Fibroblast of skin of right biceps (primary cell): ENCODE measurements at places on chromosomes 1 and 21.

DNA sequence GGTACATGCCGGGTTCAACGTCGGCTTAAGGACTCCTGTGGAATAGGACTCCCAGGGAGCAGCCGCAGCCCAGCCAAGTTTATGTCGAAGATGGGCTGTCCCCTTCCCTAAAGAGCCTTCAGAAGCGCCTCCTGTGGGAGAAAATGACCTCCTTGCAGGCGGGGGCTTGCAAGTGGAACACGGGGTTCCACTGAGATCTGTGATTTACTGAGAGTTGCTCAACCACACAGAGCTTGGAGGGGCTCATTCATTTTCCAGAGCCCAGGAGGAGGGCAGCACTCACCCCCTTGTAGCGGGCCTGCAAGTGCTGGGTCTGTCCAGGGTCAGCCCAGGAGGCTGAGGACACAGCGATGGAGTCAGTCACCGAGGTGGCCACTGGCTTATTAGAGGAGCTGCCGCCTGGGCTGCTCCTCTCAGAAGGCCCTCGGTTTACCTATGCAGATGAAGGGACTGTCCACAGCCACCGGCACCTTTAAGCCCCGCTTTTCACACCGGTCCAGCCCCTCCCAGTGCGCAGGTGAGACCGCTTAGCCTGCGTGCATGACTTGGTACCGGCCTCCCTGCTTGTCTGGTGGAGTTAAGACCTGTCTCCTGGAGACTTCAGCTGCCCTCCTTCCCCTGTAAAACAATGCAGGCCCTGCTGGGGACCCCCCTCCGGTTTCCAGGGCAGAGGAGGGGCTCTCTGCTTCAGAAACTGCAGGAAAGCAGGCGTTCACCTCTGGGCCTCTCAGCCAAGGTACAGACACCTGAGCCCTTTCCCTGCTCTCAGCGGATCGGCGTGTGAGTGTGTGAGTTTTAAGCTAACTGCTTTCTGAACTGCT lies 57.5 kb downstream of the ATP5PO start:
- DNase-seq, result no peak

GRCh38 chr1:114390960-114391359 lies 120.0 kb downstream of the TRIM33 start:
- no peak for DNase-seq

DNA sequence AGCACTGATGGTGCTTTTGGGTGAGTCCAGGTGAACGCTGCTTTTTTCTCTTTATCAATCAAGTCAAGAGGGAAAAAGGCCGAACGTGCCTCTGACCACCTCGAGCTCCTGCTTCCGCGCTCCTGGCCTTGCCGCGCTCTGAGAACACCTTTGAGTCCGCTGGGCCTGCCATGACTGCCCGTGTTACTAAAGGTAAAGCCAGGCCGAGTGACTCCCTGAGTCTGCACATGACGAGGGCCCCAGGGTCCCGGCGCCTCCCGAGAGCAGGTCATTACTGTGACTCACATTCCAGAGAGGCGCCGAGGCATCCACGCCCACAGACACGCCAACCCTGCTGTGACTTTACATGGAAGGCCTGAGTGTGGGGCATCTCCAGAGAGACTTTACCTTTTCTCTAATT lies 11.1 kb downstream of the POFUT2 start:
- DNase-seq, result no peak

DNA sequence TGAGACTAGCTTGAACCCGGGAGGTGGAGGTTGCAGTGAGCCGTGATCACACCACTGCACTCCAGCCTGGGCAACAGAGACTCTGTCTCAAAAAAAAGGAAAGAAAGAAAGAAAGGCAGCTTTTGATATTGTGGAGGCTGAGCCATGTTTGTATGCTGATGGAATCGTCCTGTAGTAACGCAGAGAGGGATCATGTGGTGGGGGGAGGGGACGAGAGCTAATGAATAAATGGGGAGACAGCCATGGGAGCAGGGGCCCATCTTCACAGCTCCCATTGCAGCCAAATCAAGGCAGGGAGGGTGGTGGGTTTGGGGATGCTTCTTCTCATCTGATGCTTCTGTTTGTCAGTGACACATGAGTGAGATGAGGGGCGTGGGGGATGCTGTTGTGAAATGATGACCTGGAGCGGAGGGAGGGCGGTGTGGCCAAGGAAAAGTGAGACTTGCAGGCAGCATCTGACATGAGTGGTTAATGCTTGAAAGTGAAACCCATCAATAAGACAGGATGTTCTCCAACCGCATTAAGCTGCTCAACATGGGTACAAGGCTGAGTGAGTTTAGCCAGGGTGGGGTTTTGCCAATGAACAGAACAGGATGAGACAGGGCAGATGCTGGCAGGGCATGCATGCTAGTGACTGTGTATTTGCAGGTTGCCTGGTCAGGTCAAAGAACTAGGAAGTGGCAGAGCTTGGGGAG lies 16.7 kb downstream of the SPATA21 start:
- DNase-seq, result no peak

- DNase-seq, result no peak
Observed at GRCh38 chr1:203304391-203304918, 864 bp upstream of the BTG2 start.

GRCh38 chr1:60367532-60367931 lies 294.0 kb upstream of the C1orf87 start:
- DNase-seq, result no peak

DNA sequence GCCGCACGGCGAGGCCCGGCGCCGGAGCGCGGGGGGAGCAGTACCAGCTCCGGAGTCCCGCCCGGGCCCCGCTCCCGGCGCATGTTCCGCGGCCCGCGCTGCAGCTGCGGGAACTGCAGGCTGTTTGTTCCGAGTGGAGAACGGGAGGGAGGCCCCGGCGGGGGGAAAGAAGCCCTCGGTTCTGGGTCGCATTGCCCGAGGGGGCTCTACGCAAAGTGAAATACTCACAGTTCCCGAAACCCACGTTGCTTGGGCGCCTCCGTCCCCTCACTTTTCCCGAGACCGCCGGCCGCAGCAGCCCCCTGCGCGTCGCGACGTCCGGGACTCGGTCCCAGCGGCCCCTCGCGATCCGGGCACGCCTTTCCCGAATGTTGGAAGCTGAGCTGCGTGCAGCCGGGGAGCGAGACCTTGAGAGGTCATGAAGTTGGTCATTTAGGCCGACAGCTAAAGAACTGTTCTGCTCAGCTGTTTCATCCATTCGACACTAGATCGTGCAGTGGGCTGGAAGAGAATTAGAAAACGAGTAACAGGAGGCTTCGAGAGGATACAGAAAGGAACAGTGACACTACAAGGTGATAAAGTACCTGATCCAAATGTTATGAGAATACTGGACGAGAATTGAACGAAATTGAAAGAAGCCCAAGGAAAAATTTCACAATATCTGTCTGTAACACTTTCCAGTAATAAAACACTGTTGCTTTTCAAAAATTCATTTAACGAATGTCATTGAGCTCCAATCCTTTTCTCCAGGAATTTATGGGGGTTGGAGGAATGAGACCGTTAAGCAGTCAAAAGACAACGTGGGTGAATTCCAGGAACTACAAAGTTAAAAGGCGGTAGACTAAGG lies 657 bp upstream of the LIN9 start:
- peak; percentile 22 for DNase-seq

GRCh38 chr1:160308451-160309184 lies 23.7 kb upstream of the PEX19 start:
- no peak for DNase-seq

DNA sequence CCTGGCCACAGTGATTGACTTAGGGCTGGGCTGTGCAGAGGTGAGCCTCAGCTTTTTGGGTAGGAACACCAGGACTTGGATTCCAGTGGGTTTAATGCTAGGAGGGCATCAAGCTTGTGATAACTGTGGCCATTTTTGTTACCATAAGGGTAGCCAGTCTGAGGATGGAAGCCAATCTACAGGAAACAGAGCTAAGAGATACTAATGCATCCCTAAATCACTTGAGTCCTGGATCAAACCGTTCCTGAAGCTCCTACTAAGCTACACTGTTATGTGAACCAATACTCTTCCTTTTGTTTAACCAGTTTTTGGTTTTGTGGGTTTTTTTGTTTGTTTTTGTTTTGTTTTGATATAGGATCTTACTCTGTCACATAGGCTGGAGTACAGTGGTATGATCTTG lies 12.2 kb downstream of the KIAA2013 start:
- no peak for DNase-seq

DNA sequence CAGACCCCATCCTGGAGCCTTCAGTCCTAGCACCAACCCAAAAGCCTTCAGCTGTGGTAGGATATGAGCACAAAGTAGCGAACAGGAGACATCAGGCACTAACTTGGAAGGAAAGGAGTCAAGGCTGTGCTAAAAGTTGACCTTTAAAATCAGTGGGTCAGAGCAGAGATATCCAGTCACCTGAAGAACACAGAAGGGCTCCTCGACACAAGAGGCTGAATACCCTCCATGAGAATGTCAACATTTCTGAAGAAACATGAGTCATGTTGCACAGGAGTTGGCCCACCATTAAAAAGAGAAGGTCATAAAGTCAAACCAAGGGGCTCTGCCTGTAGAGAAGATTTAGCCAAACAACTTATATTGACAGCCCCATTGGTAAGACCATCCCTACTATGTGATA lies 172.5 kb downstream of the PLPP3 start:
- no peak for DNase-seq

- no peak for DNase-seq
Observed at GRCh38 chr1:24609949-24610517, 33.1 kb upstream of the SRRM1 start.
